ENCODE measurements at places on chromosomes 7 and 10.

DNA sequence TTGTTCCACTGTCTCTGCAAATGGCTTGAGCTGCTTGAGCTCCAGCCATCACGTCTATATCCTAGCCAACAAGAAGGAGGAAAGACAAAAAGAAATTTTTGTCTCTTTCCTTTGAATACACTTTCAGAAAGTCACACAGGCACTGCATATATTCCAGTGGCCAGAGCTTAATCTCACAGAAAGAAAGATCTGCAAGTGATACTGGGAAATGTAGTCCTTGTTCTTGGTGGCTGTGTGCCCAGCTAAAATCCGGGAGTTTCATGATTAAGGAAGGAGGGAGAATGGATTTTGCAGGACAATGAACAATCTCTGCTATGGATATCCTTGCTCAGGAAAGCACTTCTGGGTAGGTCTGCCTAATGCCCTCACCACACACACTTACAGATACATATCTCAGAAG is 19.5 kb upstream of the DLG5 start:
- no peaks in the 10 kb centered on the region for H3K27me3 ChIP-seq
- no peaks in the 10 kb centered on the region for H3K4me1 ChIP-seq
- no peak overlapping the region for H3K4me3 ChIP-seq
- H3K27ac ChIP-seq: no peak overlapping the region
- H3K36me3 ChIP-seq: no peaks in the 10 kb centered on the region

DNA sequence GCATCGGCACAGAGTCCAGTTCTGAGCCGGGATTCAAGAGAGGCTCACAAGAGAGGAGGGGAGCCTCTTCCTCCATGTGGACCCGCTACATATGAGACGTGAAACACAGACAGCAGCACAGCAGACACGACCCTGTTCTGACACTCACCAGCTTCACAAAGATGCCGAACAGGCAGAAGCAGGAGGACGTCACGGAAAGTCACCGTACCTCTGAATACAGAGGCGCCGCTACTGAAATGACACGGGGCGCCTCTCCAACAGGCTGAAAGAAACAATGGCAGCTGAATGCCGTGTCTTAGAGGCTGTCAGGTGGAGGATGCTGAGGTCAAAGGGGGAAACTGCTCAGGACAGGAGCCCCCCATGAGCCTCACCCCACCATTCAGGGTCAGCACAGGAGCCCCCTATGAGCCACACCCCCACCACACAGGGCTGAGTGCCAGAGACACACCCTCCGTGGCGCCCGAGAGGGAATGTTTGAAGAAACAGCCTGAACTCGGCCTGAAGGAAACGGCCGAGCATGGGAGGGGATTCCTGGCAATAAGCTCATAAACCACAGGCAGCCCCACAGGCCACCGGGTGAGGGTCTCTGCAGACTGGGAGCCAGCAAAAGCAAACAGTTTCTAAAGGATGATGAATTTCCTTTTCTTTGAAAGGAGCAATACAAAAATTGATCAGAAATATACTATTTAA is 510.3 kb downstream of the PTPRN2 start:
- no peak for DNase-seq
- no peaks in the 10 kb centered on the region for H3K4me1 ChIP-seq
- H3K27ac ChIP-seq: no peak overlapping the region

- H3K27me3 ChIP-seq: no peaks in the 10 kb centered on the region
- no peaks in the 10 kb centered on the region for H3K4me1 ChIP-seq
- no peaks in the 10 kb centered on the region for H3K36me3 ChIP-seq
- no peak overlapping the region for H3K27ac ChIP-seq
Observed at GRCh38 chr7:32564542-32564941, 69.3 kb downstream of the AVL9 start.

GRCh38 chr7:158291998-158292397 is 295.6 kb downstream of the PTPRN2 start:
- no peak for DNase-seq
- H3K36me3 ChIP-seq: no peaks in the 10 kb centered on the region
- no peak overlapping the region for H3K27ac ChIP-seq
- H3K4me1 ChIP-seq: no peaks in the 10 kb centered on the region

DNA sequence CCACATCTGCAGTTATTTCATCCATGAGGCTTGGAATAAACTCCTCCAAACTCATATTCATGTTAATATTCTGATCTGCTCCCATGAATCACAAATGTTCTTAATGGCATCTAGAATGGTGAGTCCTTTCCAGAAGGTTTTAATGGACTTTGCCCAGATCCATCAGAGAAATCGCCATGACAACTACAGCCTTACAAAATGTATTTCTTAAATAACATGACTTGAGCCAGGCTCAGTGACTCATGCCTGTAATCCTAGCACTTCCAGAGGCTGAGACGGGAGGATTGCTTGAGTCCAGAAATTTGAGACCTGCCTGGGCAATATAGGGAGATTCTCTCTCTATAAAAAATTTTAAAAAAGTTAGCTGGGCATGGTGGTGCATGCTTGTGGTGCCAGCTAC is 102.1 kb upstream of the TMEM168 start:
- no peaks in the 10 kb centered on the region for H3K27me3 ChIP-seq
- H3K4me1 ChIP-seq: no peaks in the 10 kb centered on the region
- H3K36me3 ChIP-seq: no peaks in the 10 kb centered on the region
- H3K27ac ChIP-seq: no peak overlapping the region

DNA sequence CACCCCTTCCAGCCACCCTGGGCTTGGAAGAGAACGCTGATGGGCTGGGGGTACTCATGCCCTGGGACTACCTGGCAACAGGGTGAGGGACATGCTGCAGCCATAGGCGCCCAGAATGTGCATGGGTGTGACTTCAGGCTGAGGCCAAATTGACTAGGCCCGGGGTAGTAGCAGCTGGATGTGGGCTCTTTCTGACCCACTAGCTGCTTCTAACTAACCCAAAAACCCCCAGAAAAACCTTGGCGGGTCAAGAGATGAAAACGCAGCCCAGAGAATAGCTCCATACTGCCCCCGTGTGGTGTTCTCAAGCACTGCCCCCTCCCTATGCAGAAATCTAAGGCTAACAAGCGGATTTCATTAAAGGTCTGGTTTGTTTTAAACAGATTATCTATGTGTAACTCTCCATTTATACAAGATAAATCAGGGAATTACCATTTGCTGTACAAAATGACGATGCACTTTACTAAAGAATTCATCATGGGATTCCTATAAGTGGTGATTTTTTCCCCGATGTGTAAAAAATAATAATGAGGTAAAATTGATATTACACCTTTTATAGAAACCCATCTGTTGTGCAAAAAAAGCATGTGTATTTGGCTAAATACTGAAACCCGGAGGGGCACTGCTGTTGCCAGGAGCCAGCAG is 4.2 kb downstream of the SMARCD3 start:
- no peak overlapping the region for H3K4me3 ChIP-seq
- no peaks in the 10 kb centered on the region for H3K27me3 ChIP-seq
- no peak for DNase-seq
- peaks cover 57% of the 10 kb centered on the region for H3K4me1 ChIP-seq

DNA sequence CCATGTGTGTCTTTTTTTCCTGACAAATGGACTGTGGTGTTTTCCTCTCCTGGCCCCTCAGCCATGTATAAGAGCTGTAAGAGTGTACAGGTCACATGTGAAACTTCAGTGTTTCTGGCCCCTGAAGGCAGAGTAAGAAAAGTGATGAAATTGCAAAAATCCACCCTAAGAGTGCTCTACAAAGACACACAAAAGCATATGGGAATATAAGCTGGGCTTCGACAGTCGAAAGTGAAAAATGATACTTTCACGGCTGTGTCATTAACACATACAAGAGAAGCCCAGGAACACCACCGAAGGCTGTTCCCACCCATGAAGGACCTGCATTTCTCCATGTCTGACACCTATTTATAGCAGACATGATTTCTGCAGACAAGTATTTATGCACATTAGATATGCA is 192.2 kb downstream of the PARD3 start:
- H3K27me3 ChIP-seq: no peaks in the 10 kb centered on the region
- H3K27ac ChIP-seq: no peak overlapping the region
- DNase-seq: no peak
- H3K36me3 ChIP-seq: no peaks in the 10 kb centered on the region
- no peak overlapping the region for H3K4me3 ChIP-seq

DNA sequence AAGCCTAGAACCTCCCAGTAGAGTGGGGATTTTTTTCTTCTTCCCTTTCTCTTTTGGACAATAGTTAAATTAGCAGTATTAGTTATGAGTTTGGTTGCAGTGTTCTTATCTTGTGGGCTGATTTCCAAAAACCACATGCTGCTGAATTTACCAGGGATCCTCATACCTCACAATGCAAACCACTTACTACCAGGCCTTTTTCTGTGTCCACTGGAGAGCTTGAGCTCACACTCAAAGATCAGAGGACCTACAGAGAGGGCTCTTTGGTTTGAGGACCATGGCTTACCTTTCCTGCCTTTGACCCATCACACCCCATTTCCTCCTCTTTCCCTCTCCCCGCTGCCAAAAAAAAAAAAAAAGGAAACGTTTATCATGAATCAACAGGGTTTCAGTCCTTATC is 5.4 kb downstream of the OPN1SW start:
- peaks cover 47% of the 10 kb centered on the region for H3K36me3 ChIP-seq
- no peak overlapping the region for H3K27ac ChIP-seq
- DNase-seq: no peak
- no peak overlapping the region for H3K4me3 ChIP-seq
- H3K27me3 ChIP-seq: no peaks in the 10 kb centered on the region
